MM.1S (cell line): ENCODE measurements at places on chromosomes 7 and 10.

- peak; percentile 85 for DNase-seq
These were observed 496 bp downstream of the ZNF511 start for GRCh38 chr10:133309100-133309719.

DNA sequence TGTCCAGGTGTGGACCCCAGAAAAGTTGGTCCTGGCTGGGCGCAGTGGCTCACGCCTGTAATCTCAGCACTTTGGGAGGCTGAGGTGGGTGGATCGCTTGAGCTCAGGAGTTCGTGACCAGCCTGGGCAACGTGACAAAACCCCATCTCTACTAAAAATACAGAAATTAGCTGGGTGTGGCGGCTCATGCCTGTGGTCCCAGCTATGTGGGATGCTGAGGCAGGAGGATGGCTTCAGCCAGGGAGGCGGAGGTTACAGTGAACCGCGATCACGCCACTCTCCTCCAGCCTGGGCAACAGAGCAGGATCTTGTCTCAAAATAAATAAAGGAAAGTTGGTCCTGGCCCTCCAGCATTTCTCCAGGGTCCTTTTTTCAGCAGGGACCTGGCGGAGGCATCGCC, 1.4 kb downstream of the NUDT1 start:
- DNase-seq: no peak

- no peak for DNase-seq
These were observed 110.8 kb downstream of the JAZF1 start for GRCh38 chr7:28069807-28070206.

- no peak for DNase-seq
These were observed 75.5 kb downstream of the HTR5A start for GRCh38 chr7:155145477-155146255.

- DNase-seq: no peak
These were observed 63.5 kb downstream of the MGMT start for GRCh38 chr10:129530581-129530980.

DNA sequence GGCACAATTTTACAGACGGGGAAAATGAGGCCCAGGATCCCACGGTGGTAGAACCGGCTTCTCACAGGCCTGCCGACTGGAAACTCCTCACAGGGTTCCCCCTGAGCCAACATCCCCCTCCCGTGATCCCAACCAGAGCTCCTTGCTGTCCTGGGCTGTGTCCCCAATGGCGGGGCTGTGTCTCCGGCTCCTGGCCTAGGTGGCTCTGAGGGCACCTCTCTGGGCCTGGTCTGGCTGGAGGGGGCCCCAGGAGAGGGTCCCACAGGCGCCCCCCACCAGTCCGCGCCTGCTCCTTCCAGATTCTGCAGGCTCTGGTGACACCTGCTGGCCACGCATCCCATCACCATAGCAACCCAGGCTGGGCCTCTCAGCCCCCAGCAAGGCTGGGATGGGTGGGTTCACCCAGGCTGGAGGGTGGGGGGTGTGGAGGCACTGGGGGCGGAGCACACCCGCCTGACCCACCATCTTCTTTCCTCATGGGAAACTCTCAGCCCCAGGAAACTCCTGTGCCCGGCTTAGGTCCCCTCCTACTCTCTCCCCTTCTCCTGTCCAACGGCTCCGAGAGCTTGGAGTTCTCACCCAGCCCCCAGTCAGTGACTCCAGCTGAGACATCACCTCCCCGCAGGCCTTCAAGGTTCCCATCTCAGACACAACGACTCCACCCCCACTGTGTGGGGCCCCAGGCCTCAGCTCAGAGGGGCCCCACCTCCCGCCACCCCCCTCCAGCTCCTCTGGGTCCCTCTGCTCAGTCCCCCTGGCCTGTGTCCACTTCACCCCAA, 27.1 kb upstream of the TNRC18 start:
- peak; percentile 36 for DNase-seq

DNA sequence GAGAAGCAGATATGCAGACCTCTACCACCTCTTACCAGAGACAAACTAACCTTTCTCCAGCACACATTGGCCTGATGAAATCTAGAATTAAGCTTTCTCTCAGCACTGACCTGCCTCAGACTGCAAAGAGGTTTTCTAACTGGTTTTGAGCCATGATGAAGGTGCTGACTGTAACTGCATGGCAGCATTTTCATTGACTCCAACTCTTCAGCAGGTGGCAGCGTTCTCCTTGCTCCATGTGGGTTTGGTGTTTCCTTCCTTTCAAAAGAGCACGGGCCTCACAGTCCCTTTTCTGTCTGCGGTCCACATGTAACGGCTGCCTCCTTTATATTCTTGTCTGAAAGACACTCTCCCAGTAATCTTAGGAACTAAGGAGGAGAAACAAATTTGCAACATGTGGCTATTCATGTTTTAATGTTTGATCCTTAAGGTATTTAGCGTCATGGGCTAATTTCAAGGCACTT, 12.6 kb downstream of the KLLN start:
- peak; percentile 60 for DNase-seq

DNA sequence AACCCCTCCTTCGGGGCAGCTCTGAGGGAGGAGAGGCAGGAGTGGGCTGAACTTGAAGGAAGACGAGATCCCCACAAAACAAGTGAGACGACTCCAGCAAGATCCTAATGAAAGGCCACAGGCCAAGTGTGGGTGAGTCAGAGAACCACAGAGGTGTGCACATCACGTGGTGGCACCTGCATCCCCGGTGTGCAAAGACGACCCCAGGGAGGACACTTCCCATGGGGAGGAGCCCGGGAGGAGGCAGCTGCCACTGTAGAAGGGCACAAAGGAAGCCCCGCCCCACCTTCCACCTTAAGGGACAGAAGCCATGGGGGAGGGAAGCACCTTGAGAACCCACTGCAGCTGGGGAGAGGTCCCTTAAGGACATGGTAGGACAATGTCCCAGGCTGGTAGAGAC, 45.7 kb downstream of the ESYT2 start:
- DNase-seq: no peak

DNA sequence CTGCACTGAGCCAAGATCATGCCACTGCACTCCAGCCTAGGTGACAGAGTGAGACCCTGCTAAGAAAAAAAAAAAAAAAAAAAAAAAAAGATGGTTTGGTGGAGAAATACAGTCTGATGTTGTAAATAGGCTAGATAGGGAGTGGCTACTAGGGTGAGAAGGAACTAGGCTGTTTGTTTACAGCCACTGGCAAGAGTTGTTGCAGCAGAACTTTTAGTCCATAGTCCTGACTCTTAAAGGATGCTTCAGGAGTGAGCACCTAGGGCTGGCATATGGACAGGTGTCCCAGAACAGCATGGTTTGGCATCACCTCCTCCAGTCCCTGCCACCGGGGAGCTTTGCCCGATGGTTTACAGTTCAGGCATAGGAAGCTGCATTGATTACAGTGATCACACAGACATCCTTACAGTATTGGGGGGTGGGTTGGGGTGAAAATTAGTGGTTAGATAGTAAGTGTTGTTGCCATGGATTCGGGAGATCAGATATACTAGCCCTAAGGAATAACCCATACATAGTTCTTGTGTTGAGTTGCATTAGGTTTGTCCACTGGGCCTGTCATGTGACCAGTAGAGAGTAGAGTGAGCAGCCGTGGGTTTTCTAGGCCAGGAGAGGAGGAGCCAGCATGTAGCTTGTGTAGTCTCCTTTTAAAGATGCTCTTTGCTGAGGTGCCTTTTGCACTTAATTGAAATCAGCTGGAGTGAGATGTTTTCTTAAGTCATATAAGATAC, 35.9 kb downstream of the ZRANB1 start:
- no peak for DNase-seq

DNA sequence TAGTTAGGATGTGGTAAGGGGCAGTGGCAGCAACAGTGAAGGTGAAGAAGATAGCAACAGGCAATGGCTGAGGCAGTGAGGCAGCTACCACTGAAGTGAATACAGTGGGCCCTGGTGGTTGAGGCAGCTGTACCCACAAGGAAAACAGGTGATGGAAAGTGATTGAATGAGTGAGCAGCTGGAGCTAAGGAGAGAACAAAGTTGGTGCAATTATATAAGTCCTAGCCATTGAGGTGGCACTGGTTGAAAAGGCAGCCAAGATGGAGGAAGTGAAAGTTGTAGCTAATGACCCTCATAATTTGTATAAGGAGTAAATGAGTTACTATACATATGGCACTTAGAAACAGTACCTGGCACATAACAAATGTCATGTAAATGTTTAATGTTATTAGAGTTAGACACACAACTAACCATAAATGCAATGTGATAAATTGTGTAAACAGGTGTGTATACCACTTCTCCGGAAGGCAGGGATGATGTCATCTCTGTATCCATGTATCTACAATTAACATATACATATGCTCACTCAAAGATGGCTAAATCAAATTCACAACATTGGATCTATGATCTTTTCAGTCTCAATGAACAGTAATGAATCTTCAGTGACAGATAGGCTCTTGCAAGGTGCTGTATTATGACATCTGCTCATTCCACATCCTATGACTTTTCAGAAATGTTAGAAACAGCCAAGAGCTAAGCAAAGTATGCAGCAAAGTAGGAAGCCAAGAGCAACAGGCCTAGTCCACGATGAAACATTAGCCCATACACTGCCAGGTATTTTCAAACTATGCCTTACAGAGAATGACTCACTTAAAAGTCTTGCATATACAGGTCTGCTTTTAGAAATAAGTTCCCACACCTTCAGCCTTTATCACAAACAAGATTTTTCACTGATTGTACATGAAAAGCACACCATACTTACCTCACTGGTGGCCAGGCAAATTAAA, 10.7 kb downstream of the XPNPEP1 start:
- no peak for DNase-seq

- DNase-seq: no peak
These were observed 29.0 kb upstream of the ZNF862 start for GRCh38 chr7:149809215-149809614.

DNA sequence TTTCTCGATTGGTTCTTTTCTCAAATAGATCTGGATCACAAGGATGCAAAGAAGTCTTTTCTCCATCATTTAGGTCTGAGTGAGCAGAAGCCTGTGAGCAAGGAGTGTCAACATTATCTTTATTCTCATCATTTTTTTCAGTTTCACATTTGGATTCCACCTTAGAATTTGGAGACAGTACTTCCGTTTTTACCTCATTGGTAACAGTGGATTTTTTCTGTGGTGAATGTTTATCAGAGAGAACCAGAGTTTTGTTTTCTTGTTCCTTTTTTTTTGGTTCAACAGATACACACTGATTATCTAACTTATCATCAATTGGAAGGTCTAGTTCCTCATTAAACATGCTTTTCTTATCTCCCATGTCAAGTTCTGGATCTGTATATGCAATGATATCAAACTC, 151.3 kb downstream of the GALNT11 start:
- no peak for DNase-seq

- DNase-seq: no peak
These were observed 281.7 kb downstream of the FRMD4A start for GRCh38 chr10:14048930-14049613.

- DNase-seq: no peak
These were observed 696 bp downstream of the GIMAP4 start for GRCh38 chr7:150567871-150568301.

- DNase-seq: no peak
These were observed 292.2 kb upstream of the ZWINT start for GRCh38 chr10:56653289-56653688.

DNA sequence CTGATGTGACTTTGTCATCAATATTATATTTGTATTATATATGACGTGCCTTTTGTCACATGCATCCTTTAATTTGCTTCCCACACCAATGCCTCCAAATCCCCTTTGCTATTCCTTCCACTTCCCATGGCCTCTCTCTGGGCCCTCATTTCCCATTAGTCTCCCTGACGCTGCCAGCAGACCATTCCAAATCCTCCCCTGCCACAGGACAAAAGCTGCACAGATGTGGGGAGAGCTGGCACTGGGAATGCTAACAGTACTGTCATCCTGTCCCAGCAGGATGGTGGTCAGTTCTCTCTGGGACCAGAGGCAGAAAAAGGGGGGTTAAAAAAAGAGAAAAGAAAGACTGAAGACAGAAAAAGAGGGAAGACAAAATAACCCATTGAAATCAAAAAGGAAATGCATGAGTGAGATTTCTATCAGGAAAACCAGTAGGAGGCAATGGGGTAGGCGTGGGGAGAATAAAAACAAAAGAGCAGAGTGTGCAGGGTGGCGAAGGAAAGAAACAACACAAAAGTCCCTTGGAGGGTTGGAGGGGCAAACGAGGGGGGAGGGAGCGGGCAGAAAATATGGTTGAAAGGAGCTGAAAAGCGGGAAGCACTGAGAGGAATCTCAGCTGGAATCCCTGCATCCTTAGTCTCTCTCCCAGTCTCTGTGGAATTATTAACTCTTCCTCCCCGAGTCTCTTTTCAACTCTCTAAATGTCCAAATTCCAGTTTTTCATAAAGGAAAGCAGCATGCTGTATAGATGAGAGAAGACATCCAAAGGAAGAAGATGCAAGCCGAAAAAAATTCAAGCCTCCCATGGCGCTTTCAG, 59.2 kb upstream of the PTN start:
- DNase-seq: no peak

DNA sequence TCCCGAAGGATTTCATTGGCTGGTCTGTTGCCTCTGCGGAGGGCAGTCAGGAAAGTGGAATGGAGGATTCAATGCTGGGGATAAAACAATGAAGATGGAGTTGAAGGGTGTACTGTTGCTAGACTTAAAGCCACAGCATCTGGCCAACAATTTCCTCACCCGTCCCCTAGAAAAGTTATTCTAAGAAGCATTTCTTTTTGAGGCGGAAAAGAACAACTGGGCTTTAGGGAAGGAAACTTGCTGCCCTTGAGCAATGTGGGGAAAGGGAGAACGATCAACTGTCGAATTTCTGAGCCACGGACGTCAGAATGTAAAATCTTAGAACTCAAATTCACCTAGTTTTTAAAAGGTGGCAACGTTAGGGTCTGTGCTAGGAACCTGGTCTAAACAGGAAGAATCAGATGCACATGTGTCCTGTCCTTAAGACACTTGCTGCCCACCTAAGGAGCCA, 664 bp downstream of the FMC1 start:
- DNase-seq: no peak

DNA sequence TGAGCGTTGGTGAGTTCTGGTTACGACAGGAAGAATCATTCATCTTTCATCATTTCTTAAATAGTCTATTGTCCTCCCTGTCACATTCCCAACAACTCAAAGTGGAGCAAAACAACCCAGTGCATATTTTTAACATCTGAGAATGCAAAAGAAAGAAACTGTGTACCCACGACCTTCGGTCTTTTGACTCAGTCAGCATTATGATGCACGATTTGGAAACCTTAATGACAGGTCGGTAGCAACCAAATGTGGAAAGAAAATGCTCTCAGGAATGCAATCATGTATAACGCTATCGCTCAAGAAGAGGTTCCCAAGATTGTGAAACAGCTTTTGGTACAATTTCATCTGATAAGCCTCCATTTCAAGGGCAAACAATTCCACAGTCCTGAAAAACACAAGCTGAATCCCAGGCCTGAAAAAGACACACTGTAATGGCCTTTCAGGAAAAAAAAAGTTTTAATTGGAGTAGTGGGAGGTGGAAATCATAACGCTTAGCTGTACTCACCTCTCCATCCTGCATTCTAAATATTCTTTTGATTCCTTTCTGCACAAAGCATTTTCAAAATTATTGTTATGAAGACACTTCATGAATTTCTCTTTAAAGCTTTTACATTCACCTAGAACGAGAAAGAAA, 2.6 kb downstream of the COX19 start:
- DNase-seq: no peak

GRCh38 chr10:8417631-8418030, 363.1 kb downstream of the GATA3 start:
- DNase-seq: no peak

GRCh38 chr10:16952080-16952479, 134.9 kb upstream of the RSU1 start:
- no peak for DNase-seq

- no peak for DNase-seq
These were observed 30.0 kb upstream of the KDM7A start for GRCh38 chr7:140206616-140207389.
